Stimulated activated CD8-positive, alpha-beta memory T cell treated with anti-CD3 and anti-CD28 coated beads, Interleukin-2, amount 100 ng/mL, for 48 hours (primary cell): ENCODE measurements at places on chromosomes 3 and 15.

DNA sequence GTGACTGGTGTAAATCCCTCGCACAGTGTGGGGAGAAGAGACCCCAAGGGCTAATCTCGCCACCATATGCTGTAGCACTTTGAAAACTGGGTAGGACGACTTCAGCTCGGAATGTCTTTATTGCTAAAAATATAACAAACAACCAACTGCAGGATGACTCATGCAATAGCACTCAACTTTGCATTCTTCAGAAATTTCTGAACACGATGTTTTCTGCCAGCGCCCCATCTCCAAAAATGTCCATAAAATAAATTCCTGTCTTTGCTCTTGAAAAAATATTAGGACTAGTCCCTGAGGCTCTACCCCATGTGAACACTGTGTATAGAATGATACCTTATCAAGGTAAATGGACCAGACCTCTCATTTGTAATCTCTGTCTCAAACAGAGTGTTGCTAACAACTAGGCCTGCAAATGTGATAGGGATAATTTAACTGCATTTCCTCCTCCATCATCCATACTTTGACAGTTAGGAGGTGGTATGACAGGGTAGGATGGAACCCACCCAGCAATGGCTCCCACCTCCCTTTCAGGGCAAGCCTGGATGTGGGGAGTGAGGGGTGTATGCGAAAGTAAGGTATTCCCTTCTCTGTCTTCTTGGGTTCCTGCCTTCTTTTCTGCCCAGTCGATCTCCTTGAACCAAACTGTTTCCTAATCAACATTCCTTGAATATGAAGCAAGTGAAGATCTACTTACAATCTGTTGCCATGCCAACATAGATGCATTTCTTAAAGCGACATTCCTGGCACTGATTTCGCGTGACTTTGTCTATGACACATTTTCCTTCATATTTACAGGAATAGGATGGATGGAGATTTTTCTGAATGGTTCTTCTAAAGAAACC is 201.1 kb downstream of the NR1D2 start:
- no peak for DNase-seq

GRCh38 chr15:66734961-66735908 is 33.2 kb downstream of the SMAD6 start:
- no peak for DNase-seq

DNA sequence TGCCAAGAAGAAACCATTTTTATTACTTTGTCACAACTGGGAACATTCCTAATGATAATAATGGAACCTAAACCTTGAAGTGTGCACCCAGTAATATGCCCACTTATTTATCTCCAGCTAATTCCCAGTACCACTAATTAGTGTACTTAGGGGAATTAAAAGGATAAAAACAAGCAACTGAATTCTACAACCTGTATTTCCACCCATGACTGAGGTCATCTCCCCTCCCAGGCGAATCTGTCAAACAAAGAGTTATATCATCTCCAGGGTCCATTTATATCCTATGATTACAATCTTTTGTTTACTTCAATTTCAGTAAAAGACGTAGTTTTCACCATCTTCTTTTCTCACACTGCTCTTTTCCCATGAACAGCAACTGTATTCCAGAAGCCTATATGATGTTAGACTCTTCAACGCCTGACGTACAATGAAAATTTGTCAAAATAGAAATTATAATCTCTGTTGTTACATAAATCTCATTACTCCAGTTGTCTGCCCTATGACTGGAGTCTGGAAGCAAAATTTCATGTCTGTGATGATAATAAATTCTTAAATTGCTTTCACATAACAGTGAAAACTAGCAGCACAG is 177.6 kb downstream of the GOLIM4 start:
- DNase-seq = no peak

DNA sequence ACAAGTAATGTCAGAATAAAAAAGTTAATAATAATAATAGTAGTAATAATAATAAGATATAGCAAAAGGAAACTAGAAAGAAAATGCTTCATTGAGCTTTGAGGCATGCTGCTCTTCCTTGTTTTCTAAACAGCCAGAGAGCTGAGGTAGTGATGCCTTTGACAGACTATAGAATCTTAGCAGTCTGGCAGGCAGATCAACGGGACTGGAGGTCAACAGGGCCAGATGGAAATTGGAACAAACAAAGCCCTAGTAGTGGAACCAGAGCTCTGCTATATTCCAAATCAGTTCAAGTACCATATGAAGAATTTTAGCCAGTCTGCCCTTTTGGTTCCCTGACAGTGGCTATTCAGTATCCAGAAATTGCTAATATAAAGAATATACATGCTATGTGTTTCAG is 278.6 kb downstream of the NLGN1 start:
- no peak for DNase-seq

DNA sequence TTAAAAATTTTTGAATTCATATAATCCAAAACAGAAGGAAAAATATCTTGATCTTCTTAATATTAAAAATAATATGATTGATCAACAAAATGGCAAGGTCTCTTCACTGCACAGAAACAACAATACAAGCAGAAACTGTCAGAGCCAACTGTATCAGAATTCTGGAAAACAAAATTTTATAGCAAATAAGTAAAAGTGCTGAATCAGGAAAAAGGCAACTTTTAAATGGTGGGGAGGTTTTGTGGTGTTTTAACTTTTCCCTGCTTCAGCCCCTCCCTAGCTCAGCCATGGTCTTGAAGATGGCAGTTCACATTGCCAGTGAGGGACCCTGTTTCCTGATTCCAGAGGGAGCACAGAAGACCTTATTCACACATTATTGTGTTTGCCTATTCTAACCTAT is 37.6 kb downstream of the SPESP1 start:
- DNase-seq = no peak

DNA sequence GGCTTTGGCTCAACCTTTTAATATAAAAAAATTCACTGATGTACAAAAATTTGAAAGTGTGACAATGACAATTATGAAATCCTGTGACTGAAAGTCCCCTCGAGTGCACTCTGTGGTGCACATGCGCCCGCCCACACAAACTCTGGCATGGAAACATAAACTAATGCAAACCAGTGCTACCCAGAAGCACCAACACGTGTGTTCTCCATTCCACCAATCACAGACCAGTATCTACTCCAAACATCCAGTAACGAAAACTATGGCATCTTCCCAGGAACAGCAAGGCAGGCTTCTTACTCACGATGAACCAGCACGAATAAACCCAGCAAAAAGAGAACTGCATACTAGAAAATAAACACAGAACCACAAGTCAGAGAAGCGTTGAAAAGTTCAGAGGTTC is 11.7 kb upstream of the NMB start:
- DNase-seq = peak; percentile 46

DNA sequence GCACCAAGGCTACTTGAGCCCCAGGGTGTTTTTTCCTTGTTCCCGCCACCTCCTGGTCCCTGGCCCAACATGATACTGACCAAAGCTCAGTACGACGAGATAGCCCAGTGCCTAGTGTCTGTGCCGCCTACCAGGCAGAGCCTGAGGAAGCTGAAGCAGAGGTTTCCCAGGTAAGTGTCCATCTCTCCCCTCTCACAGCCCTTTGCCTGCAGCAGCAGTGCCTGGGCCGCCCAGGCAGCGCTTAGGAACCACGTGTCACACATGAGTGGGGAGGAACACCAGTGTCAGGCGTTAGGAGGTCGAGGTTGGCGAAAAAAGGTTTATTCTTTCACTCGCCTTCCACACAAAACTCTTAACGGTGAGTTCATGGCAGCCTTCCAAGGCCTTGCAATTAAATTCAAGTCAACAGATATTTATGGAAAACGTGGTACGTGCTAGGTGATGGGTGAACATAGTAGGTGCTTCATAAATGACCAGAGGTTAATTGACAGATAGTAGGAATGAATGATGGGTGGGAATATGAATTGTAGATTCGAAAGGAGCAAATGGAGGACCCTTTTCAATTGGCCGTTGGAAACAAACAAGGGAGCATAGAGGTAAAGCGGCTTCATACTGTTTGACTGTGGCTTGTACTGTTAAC is 486 bp downstream of the CDIN1 start:
- peak; percentile 1 for DNase-seq

- no peak for DNase-seq
Observed at GRCh38 chr15:99143655-99144610, 39.1 kb downstream of the SYNM start.

DNA sequence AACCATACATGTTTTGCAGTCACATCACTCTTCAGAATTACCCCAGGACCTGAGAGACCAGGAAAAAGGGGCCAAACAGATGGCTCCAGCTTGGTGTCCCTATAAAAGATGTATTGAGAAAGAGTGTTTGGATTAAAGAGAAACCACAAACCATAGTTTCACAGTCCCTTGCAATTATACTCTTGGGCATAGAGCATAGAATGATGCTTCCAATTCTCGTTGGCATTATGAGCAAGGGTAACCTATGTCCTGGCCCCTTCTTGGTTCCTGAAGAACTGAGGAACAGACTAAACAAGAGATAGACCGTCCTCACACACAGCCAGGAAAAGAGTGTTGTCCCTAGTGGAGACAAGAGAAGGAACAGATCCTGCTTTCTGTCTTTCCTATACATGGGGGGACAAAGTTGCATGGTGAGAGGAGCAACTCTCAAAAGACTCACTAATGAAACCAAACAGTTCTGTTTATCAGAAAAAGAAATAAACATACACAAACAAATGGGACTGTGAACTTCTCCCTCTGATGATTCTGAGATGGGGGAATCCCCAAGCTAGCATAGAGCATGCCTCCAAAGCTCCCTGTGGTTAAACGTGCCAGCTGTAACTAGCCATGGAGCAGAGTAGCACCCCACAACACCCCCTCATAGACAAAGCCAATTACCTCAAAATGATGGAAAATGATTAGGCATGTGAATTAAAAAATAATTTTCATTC is 908.6 kb downstream of the NTRK3 start:
- DNase-seq = no peak

DNA sequence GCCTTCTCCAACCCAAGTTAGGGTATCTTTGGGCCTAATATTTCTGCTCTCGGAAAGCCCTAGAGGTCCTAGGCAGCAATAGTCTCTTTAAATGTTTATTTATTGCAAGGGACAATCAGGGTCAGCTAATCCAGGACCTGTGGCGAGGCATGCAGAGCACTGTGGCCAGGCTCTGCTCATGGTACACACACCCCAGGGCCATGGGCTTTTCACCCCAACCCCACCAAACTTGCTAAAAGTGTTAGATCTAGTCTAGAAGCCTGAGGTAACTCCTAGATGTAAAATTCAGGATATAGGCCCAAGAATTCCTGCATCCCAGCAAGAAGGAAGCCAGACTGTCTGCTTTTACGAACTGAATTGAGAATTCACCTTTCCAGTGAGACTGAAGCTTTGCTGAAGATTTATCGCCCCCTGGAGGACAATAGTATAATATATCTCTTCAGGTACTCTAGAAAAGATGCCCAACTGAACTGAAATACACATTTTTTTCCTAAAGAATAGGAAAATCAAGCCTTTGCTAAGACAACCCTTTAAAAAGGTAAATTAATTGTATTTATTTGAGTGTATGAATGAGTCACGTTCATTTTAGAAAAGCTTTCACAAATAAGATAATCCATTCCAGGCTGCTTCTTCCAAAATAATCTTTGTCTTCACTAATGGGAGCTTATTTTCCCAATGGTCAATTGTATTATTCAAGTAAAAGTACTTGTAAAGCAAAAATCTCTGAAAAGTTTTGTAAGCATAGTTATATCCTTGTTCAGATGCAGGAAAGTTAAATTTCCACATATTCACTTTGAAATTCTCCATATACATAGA is 89.8 kb downstream of the LRRC3B start:
- DNase-seq = no peak

DNA sequence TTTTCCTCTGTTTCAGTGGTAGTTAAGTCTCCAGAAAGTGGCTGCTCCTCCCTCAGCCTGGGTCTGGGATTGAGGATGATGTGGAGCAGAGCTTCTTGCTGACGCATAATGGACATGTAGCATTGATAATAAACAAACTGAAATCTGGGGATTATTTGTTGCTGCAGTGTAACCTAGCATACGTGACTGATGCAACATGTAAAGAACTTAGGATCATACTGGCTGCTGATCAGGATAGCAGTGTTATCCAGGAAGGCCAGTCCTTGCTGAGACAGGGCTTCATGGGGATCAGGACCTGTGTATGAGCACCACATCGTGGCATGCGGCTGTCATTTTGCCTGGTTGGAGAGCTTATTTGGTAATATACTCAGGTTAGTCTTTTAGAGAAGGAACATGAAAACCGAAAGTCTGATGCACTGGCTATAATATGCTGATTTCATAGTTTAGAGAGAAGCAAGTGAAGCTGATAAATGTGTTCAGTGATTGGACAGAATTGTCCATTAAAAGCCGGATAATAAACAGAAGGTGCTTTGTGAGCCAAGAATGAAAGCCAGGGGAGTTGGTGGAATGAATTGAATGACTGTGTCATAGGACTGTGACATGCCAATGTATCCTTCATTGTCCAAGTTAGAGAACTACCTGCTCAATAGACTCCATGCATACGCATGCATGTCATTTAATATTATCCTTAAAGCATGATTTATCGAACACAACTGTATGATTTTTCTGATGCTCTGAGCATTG is 4.1 kb downstream of the MINAR1 start:
- DNase-seq = no peak

GRCh38 chr15:46496491-46497115 is 861.8 kb downstream of the SQOR start:
- DNase-seq = no peak

DNA sequence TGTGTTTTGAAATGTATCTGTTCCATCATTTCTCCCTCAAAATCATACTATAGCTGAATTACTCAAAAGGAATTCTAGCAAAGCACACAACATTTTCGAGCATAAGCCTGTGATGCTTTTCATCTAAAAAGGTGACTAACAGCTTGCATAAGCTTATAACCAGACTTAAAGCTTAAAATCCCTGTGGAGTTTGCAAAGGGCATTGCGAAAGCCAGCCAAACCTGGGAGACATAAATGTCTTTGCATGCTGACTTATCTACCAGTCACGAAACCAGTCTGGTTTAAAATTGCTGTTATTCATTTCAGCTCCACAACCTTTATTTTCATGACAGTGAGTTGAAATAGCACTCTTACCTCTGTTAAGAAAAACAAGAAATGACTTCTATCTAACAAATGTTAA is 35.6 kb upstream of the LIPC start:
- no peak for DNase-seq

- no peak for DNase-seq
Observed at GRCh38 chr3:72274493-72275330, 489.8 kb upstream of the PROK2 start.

DNA sequence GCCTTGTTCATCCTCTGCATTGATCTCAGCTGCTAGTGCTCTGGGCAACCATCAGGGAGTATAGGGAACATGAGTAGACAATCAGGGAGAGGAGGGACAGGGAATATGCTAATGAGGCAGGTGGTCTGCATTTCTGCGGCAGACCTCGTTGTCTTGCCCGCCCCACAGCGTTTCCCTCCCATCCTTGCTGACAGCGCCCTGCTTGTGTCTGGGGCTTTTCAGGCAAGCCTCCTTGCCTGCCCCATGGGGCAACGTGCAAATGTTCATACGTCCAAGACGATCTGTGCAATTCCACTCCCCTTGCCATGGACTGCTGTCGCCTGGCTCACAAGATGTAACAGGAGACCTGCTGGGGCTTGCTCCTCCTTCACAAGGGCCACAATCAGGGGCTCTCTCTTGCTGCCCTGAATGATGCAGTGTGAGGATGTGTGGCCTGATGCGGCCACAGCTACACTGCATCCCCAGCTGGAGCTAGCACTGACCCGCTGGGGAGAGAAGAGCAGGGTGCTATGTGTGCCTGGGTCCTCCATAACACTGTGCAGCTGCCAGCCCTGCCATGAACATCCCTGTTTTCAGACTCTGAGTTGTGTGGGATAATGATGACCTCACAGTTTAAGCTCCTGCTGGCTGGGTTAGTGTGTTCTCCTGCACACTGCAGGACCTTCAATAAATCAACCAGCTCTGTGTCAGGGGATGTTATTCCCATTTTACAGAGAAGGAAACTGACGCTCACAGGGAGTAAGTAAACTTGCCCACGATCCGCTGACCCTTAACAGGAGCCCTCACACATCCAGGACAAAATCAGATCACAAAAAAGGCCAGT is 211.3 kb downstream of the KLF13 start:
- no peak for DNase-seq
